ENCODE measurements at places on chromosomes 11 and 22.

- DNase-seq: peak; percentile 21
Observed at GRCh38 chr22:32803020-32803737, 1.7 kb downstream of the TIMP3 start.

DNA sequence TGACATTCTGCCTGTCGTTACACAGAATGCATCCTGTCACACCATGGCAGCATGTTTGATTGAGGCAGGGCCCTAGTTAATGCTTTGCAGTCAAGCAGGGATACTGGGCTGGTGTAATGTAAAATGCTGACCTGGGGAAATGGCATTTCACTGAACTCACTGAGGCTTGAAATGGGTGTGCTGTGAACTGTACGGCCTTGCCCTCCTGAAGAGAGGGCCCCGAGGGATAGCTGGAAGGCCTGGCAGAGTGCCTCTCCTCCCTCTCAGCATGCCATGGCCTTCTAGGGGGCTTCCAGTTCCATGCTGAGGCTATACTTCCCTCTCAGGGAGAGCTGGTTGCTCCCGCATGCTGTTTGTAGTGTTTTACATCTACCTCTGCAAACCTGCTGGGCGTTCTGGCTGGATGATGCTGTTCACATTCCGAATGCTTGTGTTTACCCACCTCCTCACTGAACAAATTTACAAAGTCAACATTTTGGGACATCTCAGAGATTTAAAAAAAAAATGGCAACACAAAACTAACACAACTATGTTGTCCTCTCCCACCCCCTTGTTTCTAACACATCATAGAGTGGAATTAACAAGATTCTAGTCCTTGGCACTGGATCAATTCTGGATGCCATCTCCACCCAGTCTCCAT is 416.7 kb upstream of the CADM1 start:
- no peak for DNase-seq

DNA sequence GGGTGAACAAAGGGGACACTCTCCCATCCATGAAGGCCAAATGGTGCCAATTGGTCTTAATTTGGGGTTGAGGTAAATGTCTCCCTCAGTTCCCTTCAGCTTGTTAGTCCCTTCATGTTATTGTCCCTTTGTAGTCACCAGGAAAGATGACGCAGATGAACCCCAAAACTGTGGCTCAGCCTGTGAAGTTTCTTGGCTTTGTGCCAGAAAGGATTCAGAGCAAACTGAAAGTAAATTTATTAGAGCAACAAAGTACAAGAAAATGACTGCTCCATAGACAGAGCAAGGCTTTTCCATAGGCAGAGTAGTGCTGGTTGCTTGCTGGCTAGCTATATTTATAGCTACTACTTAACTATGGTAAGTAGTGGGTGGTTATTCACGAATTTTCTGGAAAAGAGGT is 16.7 kb downstream of the OR4C3 start:
- DNase-seq: no peak

GRCh38 chr11:128341280-128342248 is 245.8 kb downstream of the ETS1 start:
- peak; percentile 37 for DNase-seq

GRCh38 chr11:73996161-73996747 is 12.6 kb downstream of the UCP3 start:
- no peak for DNase-seq

- no peak for DNase-seq
Observed at GRCh38 chr11:120147094-120147949, 9.4 kb upstream of the TRIM29 start.

GRCh38 chr11:73862986-73863385 is 13.7 kb downstream of the COA4 start:
- DNase-seq: no peak

DNA sequence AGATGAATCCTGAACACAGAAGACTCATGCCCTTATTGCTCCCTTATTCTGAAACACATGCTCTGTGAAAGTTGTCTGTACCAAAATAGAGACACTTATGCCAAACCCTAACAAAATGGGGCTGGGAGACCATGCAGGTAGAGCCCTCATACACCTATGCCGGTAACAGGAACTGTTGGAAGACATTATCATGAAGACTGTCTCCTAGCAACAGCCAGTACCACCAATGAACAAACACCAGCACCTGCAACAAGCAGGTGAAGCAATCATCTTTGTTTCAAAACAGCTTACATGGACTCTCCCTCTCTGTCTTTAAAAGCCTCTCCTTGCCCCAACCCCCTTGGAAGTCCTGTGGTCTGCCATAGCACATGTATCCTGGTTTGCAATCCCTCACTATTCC is 17.2 kb downstream of the SLC5A4 start:
- DNase-seq: no peak

DNA sequence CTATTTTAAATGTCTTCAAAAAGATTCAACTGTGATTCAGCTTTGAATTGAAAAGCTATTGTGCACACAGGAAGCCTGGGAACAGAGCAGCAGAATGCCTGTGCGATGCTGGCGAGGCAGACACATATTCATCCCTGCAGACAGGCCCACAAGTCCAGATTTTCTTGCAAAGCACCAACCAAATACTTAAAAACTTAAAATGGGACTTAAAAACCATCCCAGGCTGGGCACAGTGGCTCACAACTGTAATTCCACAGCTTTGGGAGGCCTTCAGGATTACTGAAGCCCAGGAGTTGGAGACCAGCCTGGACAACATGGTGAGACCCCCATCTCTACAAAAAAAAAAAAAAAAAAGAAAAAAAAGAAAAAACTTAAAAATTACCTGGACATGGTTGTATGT is 122.6 kb upstream of the SERPIND1 start:
- DNase-seq: no peak

- no peak for DNase-seq
Observed at GRCh38 chr22:48823941-48824340, 1003.7 kb downstream of the BRD1 start.

DNA sequence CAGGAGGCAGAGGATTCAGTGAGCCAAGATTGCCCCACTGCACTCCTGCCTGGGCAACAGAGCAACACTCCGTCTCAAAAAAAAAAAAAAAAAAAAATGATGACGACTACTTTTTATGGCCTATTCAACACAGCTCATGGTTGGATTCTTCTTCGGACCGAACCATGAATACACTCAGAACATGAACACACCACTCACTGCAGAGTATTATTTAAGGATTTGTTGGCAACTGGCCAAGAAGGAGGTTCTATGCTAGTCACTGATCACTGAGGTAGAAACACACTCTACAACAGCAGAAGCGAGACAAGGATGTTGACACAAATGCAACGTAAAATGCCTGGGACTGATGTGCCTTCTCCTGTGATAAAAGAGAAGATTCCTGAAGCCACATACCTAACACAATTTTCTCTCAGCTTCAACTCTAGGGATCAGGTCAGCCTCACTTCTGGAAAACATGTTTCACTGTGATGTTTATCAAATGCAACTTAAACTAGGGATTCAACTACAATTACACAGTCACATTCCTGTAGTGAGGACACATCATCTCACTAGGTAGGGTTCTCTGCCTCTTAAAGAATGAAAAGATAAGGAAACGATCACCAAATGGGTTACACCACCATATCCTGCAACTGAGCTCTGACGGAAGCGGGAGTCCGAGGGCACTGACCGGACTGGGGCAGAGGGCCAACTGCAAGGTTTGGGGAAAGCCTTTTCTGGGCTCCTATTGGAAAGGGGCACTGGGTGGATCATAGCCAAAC is 82.5 kb downstream of the SGSM3 start:
- peak; percentile 47 for DNase-seq

Measured in iris pigment epithelial cell (primary cell).